ENCODE measurements at places on chromosomes 3 and 15. TPM values are rescaled to one million over a fixed set of nuclear protein-coding genes. Genes with fewer than 3 reads are reported as not detected.

GP5 gene
- under 0.01 TPM for total RNA-seq

FANCD2OS gene
- total RNA-seq, result not detected

DNA sequence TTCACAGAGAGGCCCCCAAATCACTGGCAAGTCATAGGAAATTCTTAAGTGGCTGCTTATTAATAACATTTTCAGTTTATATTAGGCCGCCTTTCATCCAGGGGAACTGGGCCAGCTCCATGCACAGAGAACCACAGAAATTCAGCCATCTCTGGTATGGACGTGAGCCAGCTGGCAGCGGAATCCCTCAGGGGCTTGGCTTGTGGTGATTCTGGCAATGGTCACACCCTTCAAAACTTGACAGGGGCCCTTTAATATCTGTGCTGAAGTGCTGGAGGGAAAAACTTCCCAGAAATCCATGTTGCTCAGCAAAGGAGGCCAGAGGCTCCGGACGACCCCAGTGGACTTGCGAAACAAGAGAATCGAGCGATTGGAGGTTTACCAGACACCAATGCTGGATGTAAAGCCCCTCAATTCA lies 11.3 kb downstream of the PRICKLE2 start:
- DNase-seq, result peak; percentile 38

DNA sequence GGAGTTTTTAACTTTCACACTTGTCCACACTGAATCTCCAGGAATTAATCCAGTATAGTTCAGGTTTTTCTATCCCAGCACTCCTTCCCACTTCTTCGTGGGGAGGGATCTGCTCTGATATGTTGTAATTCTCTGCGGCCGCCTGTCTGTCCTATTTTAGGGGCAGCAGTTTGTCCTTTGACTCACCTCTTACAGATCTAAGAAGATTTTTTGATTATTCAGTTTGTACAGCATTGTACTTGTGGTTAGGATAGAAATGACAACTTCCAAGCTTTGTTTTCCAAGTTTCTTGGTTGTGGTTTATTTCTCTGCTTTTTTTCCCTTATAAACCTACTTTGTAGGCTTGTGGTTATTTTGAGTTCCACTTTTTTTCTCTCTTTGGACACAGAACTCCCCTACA lies 601.7 kb downstream of the SI start:
- no peak for DNase-seq

GRCh38 chr3:122414391-122414790 lies 1.5 kb downstream of the WDR5B start:
- DNase-seq, result no peak

- DNase-seq, result no peak
Measured at GRCh38 chr3:186180151-186180550, 71.3 kb upstream of the ETV5 start.

DNA sequence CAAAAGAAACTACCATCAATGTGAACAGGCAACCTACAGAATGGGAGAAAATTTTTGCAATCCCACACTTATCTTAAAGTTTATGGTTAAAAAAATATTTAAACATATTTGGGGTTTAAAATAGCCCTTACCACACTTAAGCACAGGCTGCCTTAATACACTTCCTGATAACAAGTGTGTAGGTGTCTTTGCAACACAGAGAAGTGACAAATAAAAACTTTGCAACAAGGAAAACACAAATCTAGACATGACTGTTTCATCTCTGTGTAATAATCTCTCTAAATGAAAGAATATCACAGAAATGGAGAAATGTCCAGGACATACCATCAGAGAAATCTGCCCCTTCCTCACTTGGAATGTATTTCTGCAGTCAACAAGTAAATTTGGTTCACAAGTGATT lies 464.1 kb upstream of the ARHGEF26 start:
- DNase-seq, result no peak

GRCh38 chr3:116046350-116046749 lies 398.9 kb downstream of the LSAMP start:
- no peak for DNase-seq

POPDC2 gene
- total RNA-seq, result 0.40 TPM

DNA sequence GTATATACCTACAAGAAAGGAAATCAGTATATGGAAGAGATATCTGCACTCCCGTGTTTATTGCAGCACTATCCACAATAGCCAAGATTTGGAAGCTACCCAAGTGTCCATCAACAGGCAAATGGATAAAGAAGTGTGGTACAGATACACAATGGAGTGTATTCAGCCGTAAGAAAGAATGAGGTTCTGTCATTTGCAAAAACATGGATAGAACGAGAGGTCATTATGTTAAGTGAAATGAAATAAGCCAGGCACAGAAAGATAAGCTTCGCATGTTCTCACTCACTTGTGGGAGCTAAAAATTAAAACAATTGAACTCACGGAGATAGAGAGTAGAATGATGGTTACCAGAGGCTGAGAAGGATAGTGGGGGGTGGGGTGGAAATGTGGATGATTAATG lies 53.1 kb downstream of the FAM81A start:
- peak; percentile 66 for DNase-seq

DNA sequence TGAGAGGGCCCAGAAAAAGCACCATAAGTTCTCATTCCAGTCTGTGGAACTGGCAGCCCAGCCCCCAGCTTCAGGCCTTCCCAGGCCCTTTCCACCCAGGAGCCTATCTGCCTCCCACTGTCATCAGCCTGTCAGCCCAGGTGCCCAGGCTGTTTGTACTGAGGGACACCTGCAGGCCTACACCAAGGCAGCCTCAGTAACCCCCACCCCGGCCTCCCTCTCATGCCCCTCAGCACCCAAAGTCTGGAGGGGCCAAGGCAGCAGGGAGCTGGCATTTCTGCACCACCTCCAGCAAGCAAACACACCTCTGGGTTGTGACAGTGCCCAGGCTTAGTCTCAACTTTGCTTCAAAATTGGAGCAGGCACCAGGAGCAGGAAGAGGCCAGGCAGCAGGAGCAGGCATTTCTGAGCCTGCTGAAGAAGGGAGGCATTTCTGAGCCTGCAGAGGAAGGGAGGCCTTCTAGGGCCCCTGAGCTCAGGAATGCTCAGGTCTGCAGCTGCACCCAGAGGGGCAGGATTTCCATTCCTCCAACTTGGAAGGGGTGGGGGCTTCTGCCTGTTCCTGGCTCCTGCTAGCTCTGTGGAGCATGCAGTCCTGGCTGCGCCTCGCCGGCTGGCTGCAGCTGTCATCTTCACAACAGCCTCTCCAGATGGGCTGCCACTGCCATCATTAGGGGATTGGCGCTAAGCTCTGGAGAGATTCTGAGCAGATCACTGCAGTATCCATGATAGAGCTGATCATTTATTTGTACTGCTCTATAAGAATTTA lies 396.1 kb downstream of the UNC13C start:
- no peak for DNase-seq

DNA sequence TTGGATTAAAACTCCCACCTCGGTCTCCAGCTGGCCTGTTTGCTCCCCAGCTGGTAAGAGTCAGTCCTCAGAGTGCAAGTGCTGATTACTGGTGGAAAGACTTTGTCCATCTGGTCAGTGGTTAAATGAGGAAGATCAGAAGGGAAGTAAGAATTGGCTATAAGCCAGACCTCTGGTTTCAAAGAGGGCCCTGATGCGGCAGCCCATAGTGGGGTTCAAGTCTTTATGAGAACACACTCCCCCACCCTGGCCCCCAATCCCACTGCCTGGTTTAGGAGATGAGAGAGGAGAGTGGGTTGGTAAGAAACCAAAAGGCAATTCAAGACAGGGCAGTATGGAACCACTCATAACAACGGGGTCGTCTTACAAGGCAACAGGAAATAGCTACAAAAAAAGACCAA lies 65.0 kb downstream of the FRMD4B start:
- DNase-seq, result no peak

DNA sequence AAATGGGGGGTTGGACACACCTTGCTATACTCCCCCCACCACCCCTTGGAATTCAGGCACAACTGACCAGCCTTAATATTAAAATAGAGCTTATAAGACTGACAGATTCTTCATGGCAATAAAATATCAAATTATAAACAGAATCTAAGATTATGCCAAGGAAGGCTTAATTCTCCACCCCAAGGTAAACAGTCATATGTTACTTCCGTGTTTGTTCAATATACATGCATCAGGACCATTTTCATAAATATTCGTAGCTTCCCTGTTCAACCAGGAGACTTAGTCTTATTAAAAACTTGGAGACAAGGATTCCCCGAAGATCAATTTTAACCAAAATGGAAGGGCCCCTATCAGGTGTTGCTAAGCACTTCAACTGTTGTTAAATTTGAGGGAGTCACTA lies 13.3 kb upstream of the EHHADH start:
- no peak for DNase-seq

DNA sequence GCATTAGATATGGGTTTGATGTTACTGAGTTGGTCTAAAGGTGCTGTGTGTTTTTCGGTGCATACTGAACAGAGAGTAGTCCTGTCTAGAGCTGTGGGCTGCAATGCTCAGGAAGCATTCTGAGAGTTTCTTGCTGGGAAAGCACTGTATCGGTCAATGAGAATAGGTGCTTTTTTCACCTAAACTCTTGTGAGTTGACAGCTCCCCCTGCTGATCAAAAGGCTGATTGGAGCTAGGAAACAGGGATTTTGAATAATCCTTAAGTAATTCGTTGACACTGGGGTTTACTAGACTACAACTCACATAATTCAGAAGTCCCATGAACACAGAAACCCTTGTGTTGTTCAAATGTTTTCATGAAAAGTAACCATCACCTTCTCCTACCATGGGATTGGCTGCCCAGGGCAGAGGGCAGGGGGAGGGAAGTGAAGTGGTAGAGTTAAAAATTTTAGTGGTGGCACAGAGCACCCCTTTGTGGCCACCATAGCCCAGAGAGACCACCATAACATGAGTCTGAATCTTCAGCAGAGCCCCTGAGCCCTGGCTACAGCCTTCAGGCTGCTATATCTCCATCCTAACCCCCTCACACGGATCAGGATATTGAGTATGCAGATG lies 13.0 kb upstream of the MANF start:
- peak; percentile 83 for DNase-seq

All from lung microvascular endothelial cell (primary cell).